ENCODE measurements at places on chromosomes 11 and 22.

DNA sequence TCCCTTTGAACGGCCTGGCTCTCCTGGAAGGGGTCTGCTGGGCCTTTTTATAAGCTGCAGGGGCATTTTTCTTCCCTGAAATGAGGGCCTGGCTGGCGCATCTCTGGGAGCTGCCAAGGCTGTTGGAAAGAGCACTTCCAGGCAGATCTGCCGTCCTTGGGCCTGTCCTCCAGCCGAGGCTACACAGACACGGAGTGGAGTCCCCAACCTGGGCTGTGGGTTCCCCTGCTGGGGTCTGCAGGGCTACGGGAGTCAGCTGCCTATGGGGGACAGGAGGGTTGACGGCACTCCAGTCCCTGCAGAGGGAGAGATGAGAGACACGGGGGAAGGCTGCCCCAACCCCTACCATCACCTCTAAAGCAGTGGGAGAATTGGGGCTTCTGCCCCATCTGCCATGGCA, 606.6 kb downstream of the TBC1D22A start:
- no peak for DNase-seq

DNA sequence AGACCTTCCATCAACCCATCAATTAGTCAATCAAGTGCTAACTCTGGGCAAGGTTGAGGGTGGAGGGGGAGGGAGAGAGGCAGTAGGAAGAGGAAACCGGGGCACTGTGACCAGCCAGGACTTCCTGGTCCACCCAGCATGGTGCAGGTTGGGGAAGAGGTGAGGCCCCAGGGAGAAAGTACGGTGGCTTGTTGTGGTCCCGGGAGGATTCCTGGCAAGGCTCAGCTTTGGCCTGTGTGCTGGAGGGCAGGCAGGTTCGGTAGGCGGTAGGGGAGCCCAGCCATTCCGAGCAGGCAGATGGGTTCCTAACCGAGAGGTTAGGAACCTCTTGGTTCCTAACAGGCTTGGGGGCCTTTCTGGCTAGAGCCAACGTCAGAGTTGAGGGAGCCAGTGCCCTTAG, 10.8 kb downstream of the ST14 start:
- DNase-seq = no peak

DNA sequence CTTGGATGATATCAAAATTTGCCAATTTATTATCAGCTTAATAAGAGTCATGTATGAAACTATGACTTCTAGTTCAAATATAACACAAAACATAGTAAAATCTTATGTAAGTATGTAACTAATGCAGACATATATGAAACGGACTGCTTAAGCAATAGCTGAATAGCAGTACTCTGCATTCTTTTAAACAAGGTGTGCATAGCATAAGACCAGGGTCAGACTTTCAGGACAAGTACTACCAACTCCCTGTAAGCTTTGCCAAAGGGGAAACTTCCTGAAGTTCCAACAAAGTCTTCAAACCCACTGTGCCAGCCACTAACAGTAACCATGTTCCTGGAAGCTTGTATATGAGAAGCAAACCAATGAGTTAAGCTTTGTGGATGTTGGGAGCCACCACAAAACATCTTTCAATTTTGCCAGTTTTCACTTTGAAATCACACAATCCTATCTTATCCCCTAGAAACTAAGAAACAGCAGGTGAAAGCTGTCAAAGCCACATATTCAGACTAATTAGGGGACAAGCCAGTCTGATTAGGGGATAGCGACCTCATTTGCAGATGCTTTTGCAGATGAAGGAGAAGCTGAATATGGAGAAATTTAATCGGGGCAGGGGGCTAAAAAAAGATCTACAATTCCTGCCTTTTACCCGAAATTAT, 13.3 kb downstream of the RBFOX2 start:
- no peak for DNase-seq

DNA sequence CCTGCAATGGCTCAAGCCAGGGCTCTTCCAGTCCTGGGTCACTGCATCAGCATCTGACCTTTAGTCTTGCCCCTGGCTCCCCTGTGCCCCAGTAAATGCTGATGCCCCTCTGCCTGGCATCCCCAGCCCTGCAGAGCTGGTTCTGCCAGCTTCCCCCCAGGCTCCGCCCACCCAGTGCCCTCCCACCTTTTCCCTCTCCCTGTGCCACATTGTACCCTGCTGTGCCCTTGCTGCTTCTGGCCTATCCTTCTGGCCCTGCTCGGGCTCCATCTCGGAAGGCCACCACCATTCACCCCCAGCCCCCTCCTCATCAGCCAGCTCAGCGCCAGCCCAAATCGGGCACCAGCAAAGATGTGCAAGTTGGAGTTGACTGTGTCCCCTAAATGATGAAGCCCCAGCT, 7.4 kb downstream of the CAPN5 start:
- DNase-seq = no peak

DNA sequence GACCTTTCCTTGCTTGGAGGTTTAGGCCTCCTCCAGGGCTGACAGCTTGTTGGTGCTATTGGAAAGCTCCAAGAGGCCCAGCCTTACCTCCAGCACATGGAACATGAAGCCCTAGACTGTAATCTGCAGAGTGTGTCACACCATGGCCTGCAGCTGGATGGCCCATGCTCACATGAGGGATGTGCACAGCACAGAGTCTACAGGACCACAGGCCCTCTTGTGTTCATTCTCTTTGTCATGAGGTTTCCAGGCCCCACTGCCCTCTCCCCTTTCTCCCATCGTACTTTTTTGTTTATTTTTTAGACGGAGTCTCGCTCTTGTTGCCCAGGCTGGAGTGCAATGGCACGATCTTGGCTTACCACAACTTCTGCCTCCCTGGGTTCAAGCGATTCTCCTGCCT, 10.0 kb downstream of the FADS1 start:
- DNase-seq = no peak

GRCh38 chr11:106514706-106515105, 437.2 kb downstream of the AASDHPPT start:
- no peak for DNase-seq

GRCh38 chr11:82703796-82704195, 29.9 kb downstream of the FAM181B start:
- DNase-seq = no peak

DNA sequence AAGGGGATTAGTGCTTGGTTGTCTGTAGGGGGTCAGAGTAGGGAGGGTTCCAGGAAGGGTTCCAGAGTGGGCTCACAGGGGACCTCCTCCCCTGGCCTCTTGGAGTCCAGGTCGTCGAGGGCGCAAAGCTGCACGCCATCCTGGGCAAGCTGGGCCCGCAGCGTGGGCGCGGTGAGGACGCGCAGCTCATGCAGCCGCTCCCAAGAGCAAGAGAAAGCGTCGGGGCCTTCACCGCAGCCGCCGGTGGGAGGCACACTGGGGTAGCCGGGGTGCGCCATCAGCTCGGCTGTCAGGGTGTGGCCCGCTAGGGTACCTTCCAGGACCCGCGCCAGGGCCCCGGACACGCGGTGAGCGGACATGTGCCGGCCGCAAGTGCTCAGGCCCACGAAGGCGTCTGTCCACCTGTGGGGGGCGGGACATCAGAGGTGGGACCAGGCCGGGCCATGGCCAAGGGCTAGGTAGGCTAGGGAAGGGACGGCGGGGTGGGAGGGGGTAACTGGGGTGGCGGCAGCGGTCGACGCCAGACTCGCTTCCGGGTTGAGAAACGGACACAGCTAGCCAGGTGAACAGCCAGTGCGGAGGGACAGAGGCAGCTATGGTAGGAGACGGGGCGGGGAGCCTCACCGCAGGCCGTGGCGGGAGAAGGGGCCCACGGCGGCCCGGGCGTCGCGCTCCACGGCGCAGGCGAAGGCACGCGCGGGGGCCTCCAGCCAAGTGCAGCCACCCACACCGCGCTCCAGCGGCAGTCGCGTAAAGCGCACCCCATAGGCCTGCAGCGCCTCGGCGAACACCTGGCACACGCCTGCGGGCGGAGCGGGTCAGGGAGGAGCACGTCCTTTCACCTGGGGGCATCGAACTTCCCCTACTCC, 1.2 kb downstream of the YDJC start:
- DNase-seq = no peak

GRCh38 chr11:96794152-96794551, 404.3 kb downstream of the JRKL start:
- no peak for DNase-seq

DNA sequence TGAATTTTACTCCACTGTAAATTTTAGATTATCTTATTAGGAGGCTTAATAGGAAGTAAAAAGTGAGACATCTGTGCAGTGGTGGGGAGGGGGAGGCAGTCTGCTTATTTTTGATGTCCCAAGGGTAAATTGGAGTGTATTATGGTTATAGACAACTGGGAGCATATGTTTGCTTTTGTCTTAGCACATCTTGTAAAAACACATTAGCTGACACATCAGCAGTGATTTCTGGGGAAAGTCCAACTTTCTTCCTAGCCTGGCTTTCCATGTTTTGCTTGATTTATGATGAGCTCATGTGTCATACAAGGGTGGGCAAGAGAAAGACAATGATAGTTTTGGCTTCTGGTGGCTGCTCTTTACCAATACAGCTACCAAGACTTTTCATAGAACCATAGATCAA, 4.0 kb downstream of the ANO3 start:
- DNase-seq = no peak

- DNase-seq = no peak
Measured at GRCh38 chr11:67429722-67430121, 1.4 kb downstream of the RPS6KB2 start.

GRCh38 chr11:71240865-71241691, 11.3 kb downstream of the SHANK2 start:
- DNase-seq = no peak

- no peak for DNase-seq
Measured at GRCh38 chr22:48850658-48851287, 976.9 kb downstream of the BRD1 start.

DNA sequence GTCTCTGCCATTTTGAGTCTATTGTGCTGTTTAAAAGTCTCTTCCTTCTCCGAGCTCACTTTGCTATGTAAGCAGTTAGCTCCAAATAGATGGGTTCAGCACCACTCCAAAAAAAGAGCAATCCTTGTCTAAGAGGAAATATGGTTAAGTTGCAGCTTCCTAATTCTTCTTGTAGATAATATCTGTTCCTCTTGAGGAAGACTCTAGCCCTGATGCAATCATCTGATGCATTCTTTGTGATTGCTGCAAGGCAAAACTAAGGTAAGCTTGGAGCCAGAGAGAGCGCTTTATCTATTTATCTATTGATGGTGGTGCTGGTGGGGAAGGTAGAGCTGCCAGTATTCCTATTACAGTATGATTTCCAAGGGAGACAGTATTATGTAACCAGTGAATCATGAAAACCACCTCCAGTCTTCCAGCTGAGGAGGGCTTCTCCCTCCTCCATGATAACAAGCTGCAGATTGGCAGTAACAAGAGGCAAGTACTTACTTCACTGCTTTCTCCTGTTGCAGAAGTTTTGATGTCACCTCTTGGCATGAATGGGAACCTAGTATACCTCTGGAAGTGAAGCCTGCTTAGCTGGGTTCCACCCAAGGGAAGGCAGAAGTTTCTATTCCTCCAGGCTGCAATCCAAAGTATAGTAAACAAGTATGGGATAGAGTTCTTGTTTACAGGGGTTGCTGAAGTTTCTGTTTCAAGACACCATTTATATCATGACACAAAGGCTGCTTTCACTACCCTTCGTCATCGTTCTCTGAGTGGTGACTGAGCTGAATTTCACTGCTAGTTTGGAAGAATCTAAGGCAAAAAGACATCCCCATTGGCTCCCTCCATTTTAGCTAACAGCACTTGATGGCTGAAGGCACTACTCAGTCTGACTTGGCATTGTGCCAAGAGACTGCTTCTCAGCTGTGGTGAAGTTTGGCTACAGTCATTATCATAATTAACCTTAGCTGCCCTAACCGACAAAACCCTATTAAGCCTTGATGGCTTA, 49.7 kb downstream of the FDX1 start:
- no peak for DNase-seq

GRCh38 chr11:109978895-109979294, 114.3 kb upstream of the ZC3H12C start:
- DNase-seq = no peak

DNA sequence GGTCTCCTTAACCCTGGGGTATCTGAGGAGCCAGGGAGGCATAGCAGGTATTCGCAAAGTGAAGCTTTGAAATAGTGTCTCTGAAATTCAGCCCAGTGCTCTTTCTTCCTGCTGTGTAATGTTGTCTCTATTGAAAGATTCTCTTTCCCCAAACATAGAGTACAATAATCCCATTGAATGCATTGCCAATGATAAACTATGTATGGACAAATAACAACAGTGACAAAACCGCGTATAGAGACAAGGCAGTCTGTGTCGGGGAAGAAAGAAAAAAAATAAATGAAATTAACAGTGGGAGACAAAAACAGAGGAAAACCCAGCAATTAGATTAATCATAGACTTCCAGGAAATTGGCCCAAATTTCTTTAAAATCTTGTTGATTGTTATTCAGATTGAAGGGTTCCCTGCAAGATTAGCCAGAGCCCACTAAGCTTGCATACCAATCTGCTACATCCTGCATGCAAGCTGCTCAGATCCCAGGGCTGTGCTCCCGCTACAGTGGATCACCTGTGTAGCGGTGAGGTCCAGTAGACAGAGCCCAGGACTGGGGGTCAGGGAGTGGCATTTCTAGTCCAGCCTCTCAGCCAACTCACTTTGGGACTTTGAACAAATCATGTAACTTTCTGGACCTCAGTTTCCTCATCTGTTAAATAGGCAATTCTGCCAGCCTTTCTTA, 492.8 kb downstream of the INSC start:
- no peak for DNase-seq

- DNase-seq = no peak
Measured at GRCh38 chr11:66071381-66071801, 1.3 kb downstream of the PACS1 start.

DNA sequence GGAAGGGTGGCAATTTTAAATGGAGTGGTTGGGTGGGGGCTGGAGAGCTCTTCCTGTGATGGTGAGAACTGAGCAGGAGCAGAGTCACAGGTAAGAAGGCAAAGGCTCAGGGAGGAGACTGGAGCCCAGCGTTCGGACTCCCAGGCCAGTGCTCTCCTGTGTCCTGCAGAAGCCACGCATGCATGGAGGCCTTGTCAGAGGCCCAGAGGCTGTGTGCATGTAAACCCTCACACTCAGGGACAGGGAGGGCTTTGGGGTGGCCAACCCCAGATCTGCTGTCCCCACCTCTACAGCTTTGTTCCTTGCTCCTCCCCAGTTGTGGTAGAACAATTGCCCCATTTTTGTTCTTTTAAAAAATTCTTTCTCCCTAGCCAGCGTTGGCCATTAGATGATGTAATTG, 130.4 kb upstream of the PARVA start:
- no peak for DNase-seq

DNA sequence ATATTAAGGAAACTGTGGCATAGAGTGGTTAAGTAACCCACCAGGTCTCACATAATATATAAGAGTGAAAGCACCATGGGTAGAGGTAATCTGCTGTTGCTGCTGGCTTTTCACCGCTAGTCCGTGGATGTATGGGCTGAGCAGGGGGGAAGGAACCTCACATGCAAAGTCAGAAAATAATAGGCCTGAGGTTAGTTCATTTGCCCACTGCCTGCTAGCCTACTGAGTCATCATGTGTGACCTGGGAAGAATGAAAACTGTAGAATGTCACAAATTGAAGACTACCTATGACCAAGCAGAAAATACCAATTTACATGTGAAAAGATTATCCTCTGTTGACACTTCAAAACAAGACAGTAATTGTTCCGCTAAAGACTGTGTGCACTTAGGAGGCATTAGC, 560.1 kb upstream of the FAT3 start:
- no peak for DNase-seq
